Activated T-cell treated with anti-CD3 and anti-CD28 coated beads for 4 hours (primary cell): ENCODE measurements at places on chromosomes 16 and 17.

GRCh38 chr16:23187341-23187740, 4.8 kb downstream of the SCNN1G start:
- DNase-seq, result no peak

- no peak for DNase-seq
Measured at GRCh38 chr17:65395924-65396323, 165.5 kb downstream of the AXIN2 start.

DNA sequence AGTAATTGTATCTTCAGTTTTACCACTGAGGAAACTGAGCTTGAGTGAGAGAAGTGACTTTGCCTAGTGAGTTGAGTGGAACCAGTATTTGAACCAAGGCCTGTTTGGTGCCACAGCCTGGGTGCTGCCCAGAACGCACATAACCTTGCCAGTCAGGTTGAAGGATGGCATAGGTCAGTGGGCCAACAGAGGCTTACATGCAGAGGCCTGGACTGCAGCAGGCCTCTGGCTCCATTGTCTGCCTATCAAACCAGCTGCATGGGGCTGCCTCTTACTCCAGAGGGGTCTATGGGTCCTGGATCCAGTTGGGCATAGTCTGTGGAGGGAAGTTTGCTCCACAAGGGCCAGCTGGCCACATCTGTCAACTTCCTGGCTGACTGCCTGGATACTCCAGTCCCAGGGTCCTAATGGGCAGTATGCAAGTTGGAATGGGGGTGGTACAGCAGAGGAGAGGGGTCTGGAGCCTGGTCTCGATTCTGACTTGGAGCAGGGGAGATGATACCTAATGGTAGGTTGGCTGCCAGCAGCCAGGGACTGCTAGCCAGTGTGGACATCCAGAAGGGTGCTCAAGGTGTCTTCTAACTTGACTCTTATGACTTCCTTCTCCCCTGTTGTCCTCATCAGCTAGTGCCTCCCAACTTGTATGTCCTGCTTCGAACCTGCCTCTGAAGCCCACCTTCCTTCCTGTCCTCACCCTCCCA, 11.1 kb upstream of the RNF112 start:
- DNase-seq, result no peak

DNA sequence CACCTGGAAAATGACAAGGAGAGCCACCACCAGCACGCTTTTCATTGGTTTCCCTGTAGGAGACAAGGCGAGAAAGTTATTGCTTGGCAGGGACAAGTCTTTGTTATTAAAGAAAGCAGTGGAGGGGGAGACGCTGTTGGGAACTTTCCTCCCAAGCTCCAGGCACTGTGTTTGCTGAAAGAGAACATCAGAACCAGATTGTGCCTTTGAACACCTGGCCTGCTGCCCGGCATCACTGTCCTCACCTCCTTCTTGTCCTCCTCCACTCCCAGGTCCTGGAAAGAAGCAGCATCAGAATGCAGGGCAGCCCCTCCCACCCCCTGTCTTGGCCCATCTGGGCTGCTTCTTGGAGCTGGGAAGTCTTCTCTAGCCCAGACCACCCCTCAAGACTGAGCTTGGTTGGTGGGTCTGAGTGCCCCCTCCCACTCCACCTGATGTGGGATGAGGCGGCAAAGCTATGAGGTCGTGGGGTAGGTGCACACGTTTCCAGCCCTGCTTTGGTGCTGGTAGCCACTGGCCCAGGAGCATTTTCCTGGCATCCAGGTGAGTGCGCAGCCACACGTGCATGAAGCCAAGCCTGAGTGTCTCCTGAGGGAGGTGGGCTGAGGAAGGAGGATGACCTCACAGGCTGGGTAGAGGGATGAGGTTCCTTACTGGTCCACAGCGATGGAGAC, 6.2 kb downstream of the CCR7 start:
- DNase-seq, result no peak

GRCh38 chr17:39679521-39680192, 8.2 kb downstream of the PGAP3 start:
- DNase-seq, result no peak

- DNase-seq, result no peak
Measured at GRCh38 chr17:57699751-57700219, 45.3 kb downstream of the CCDC182 start.
